Mammary microvascular endothelial cell (primary cell): ENCODE measurements at places on chromosomes 6 and 20. TPM values are rescaled to one million over a fixed set of nuclear protein-coding genes. Genes with fewer than 3 reads are reported as not detected.

Gene SLC22A23
- total RNA-seq, result 6.9 and 10.4 TPM in 2 replicates

Gene HLA-DQA1
- total RNA-seq, result not detected in 2 replicates

Gene HLA-DOA
- not detected in 2 replicates for total RNA-seq

Gene LCA5
- total RNA-seq, result 4.6 and 4.7 TPM in 2 replicates

Gene CTCFL
- not detected in 2 replicates for total RNA-seq

Gene BPIFB1
- not detected in 2 replicates for total RNA-seq

Gene E2F1
- 11.2 and 11.7 TPM in 2 replicates for total RNA-seq

Gene DPPA5
- total RNA-seq, result not detected in 2 replicates

Gene ULBP3
- total RNA-seq, result 9.7 and 12.5 TPM in 2 replicates

Gene CDH26
- total RNA-seq, result under 0.01 TPM in 1 of 2 replicates, not detected in the other

Gene ANKRD6
- 3.2 and 3.6 TPM in 2 replicates for total RNA-seq

Gene BCAS4
- 1.00 and 3.4 TPM in 2 replicates for total RNA-seq

Gene C6orf132
- total RNA-seq, result 0.07 and 0.10 TPM in 2 replicates

Gene DAAM2
- total RNA-seq, result under 0.01 TPM in 1 of 2 replicates, not detected in the other

Gene CHRNA4
- total RNA-seq, result not detected in 2 replicates

Gene AKAP7
- 3.1 and 5.3 TPM in 2 replicates for total RNA-seq

Gene FOXO3
- 8.9 and 11.2 TPM in 2 replicates for total RNA-seq

Gene ABHD16A
- 36.2 and 38.2 TPM in 2 replicates for total RNA-seq

Gene C2
- not detected in 2 replicates for total RNA-seq

Gene ATXN1
- 6.7 and 7.2 TPM in 2 replicates for total RNA-seq

Gene WFDC2
- not detected in 2 replicates for total RNA-seq

Gene SLPI
- total RNA-seq, result not detected in 2 replicates

Gene CAGE1
- total RNA-seq, result not detected in 2 replicates

Gene RAET1L
- not detected in 2 replicates for total RNA-seq

Gene SYNDIG1
- total RNA-seq, result not detected in 2 replicates

Gene SS18L1
- total RNA-seq, result 3.3 and 6.0 TPM in 2 replicates

Gene HRH3
- total RNA-seq, result not detected in 2 replicates

Gene CST4
- total RNA-seq, result 0.25 TPM in 1 of 2 replicates, not detected in the other

Gene ARMH2
- total RNA-seq, result not detected in 2 replicates

Gene HNF4A
- total RNA-seq, result not detected in 2 replicates

Gene TFEB
- 2.3 and 3.4 TPM in 2 replicates for total RNA-seq

Gene LY6G5B
- 0.93 and 3.1 TPM in 2 replicates for total RNA-seq

Gene ADAM33
- total RNA-seq, result not detected in 2 replicates

Gene HFE
- 3.1 and 5.4 TPM in 2 replicates for total RNA-seq

Gene PLCB1
- total RNA-seq, result 20.6 and 22.7 TPM in 2 replicates

Gene GLP1R
- not detected in 2 replicates for total RNA-seq

Gene PPARD
- total RNA-seq, result 6.4 and 7.9 TPM in 2 replicates

Gene MEI4
- total RNA-seq, result not detected in 2 replicates

Gene ZSCAN9
- 7.2 and 8.0 TPM in 2 replicates for total RNA-seq

Gene MPC1
- 33.5 and 35.8 TPM in 2 replicates for total RNA-seq

Gene C4A
- 0.53 and 1.3 TPM in 2 replicates for total RNA-seq

Gene OPRL1
- 0.54 and 0.67 TPM in 2 replicates for total RNA-seq

Gene FRK
- total RNA-seq, result under 0.01 TPM in 1 of 2 replicates, not detected in the other

Gene TSBP1
- total RNA-seq, result not detected in 2 replicates

Gene HLA-DQB1
- total RNA-seq, result 0.10 TPM in 1 of 2 replicates, not detected in the other

Gene PRND
- total RNA-seq, result not detected in 2 replicates

Gene GDAP1L1
- total RNA-seq, result not detected in 2 replicates

Gene PTK7
- 25.8 and 27.7 TPM in 2 replicates for total RNA-seq

Gene SLC17A1
- total RNA-seq, result not detected in 2 replicates

Gene MATN4
- 0.20 TPM in 1 of 2 replicates, not detected in the other for total RNA-seq

Gene NRSN2
- total RNA-seq, result 32.0 and 35.9 TPM in 2 replicates

Gene BHLHE23
- total RNA-seq, result not detected in 2 replicates

Gene IMPG1
- total RNA-seq, result not detected in 2 replicates
